Glomerular endothelial cell (primary cell): ENCODE measurements at places on chromosomes 2 and 18.

DNA sequence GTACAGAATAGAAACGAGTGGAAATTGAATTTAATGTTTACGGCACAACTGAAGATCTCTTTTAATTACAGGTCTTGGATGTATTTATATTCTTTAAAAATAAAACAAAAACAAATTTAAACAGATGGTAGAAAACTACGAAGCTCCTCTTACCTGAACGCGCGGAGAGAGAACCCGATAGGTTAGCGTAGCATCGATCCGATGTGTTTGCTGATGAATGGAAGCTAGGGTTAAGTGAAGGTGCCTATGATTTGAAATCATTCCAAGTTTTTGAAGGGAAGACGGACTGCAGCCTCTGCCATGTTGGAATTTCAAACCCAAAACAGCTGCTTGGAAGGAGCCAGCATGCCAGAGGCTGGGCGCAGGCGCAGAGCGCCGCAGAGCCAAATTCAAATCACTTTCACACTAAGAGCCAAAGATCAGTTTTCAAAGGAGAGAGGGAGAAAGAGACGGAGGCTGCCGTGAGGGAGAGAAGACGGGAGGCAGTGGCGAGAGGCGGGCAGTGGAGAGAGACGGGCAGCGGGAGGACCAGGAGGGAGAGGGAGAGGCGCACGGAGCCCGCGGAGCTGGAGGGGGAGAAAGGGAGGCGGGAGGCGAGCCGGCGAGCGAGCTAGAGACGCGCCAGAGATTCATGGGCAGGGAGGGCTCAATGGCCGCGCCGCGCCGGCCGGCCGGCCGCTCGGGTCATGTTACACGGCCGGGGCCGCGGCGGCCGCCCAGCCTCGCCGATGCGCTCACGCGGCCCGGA, at the start of gene FIGN:
Gene FIGN (minus strand): TSS at position 324 of the 748 bp plus-strand sequence. CDS start 1,081 bp downstream, outside the sequence.
- DNase-seq: peak; percentile 64

GRCh38 chr2:64686283-64686956, 32.7 kb upstream of the SERTAD2 start:
- DNase-seq: no peak

DNA sequence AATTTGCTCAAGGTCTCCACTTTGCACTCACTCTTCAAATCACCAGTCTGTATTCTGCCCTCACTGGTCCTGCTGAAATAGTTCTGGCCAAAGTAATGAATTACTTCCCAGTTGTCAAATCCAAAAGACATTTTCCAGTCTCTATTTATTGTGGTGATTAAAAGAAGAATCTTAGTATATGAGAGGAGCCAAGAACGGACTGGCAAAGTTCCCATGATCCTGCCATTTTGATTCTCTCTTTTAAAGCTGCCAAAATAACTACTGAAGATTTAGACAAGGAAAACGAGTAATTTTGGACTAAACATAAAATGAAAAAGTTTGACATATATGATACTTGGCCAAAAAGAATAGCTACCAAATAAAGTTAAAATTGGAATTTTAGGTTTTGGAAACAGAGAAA, 12.0 kb downstream of the THSD7B start:
- DNase-seq: no peak

GRCh38 chr2:192578780-192579179, 384.0 kb upstream of the TMEFF2 start:
- no peak for DNase-seq

- no peak for DNase-seq
Observed at GRCh38 chr2:238868067-238868524, 20.2 kb downstream of the TWIST2 start.

DNA sequence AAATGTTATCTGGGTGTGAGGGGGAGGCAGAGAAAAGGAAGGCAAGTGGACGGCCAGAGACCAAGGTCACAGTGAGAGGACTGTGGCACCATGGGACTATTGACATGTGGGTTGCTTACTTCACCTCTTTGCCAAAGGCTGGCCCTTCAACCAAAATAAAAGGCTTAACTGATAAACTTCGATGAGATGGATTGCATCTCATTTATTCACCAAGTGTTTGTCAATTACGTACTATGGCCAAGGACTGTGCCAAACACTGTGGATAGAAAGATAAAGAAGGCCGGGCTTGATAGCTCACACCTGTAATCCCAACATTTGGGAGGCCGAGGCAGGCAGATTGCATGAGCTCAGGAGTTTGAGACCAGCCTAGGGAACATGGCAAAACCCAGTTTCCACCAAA, 98.7 kb upstream of the CCBE1 start:
- DNase-seq: no peak

DNA sequence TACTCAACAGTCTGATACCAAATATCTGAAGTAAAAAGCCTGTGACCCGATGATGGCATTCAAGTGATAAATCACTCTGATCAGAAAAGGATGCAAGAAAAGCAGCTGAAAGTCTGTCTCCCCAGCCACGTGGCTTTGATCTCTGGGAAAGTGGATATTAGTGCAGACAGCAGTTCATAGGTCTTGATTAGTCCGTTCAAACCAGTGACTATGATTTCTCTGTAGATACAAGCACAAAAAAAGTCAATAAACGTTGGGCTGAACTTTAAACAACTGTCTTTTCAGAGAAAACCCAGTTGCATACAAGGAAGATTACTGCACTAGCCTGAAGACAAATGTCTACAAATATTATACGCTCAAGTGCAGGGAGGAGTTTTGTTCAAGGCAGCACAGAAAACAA, 107.7 kb upstream of the CDC42EP3 start:
- no peak for DNase-seq

DNA sequence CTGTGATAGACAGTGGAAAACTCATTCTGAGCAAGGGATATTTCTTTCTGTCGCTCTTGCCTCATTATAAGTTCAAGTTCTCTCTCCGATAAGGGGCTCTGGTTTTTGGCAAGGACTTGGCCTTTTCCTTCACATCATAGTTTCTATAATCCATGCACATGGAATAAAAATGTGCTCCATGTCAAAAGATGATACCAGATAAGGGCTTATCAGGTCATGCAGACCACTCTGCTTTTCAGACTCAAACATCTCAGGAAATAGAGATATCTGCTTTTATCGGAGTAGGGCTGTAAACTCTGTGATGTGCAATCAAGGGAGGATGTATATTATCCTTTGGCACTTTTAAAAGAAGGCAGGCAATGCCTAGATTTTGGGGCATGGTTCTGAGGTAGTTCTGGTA, 45.0 kb upstream of the DARS1 start:
- no peak for DNase-seq

DNA sequence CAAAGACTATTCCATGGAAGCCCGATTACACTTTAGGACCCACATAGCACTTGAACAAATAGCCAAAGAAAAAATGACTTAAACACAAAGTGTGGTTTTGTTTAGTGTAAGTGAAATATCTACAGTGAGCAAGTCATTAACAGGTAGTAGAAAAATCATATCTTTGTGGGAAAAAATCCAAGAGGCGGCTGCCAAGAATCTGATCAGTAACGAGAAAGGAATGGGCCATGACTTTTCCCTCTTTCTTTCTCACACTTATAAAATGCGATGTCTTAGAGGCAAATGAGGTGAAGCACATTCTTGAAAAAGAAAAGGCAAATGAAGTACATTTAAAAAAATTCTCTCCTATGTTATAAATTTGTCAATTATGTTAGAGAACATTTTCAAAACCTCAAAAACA, 12.9 kb upstream of the GEMIN6 start:
- no peak for DNase-seq

GRCh38 chr2:192983173-192983572, 788.4 kb upstream of the TMEFF2 start:
- no peak for DNase-seq
